T-helper 1 cell (primary cell): ENCODE measurements at places on chromosomes 1 and 21.

GRCh38 chr1:219434285-219434922 is 178.5 kb downstream of the ZC3H11B start:
- no peak for DNase-seq

GRCh38 chr1:95221306-95221705 is 12.7 kb upstream of the RWDD3 start:
- DNase-seq, result no peak

DNA sequence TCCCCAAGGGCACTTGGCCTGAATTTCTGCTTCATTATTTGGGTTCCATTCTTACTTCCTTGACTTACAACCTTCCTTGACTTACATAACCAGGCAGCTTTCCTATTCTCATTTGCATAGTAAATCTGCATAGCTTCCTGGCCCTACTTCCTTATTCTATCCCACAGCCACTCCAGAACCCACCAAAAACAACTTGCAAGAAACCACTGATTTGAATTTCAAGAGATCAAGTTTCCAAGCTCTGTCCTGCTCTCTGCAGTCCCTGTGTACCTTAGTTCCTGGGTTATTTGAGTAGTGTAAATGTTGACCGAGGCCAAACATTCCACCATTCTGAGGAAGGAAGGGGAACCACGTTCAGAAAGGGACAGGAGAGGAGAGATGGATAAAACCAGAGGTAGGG is 603.3 kb downstream of the PTPRC start:
- no peak for DNase-seq

GRCh38 chr1:178485541-178485981 is 11.2 kb downstream of the CLEC20A start:
- no peak for DNase-seq

DNA sequence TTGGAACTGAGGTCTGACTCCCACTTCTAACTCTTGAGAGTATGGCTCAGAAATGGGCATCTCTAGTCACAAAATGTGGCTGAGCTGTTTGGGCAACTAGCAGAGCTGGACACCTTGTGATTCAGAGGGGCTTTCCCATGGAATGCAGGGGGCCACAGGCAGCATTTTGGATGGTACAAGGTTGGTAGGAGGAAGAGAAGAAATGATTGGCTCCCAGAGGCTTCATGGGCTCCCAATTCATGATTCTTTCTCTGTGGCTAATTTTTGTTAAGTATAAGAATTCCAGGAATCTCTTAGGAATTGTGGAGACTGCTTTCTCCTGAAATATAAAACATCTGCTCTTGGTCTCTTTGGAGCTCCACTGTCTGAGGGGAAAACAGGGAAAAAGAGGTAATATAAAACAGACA is 49.7 kb downstream of the PBX1 start:
- no peak for DNase-seq

DNA sequence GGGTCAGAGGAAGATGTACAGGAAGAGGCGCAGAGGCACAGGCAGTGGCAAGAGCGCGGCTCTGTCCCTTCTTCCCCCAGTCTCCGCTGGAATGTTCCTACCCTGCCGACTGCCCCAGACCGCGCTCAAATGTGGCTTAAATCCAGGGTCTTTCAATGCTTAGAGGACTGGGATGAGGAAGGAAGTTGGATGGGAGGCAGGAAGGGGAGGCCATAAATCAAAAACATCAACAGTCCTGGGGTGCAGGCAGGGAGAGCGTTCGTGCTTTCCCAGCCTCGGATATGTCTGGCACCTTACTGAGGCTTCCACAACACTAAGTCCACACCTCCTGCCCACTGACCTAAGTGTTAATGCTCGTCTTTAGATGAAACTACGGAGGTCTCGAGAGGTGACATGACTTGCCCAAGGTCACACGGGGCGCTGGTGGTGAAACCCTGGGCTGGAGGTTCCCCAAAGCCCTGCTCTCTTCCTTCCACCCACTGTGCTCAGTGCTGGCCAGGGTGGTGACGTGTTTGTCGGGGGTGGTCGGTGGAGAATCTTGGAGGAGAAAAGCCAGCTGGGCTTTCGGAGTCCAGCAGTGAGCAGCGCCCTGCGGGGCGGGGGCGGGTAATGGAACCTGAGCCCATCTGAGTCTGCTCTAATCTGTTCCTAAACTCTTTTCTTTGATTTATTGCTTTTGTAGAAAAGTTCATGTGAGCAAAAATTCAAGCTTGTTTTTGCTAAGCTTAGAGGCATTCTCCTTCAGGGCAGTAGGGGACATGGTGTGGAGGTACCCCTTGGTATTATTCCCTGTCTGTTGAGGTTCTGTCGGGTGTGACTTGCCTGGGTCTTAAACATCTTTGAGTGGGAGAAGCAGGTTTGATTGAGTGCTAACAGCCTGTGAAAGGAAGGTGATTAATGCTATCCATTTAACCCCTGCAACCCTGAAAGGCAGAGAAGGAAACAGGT is 708 bp downstream of the CDA start:
- no peak for DNase-seq

DNA sequence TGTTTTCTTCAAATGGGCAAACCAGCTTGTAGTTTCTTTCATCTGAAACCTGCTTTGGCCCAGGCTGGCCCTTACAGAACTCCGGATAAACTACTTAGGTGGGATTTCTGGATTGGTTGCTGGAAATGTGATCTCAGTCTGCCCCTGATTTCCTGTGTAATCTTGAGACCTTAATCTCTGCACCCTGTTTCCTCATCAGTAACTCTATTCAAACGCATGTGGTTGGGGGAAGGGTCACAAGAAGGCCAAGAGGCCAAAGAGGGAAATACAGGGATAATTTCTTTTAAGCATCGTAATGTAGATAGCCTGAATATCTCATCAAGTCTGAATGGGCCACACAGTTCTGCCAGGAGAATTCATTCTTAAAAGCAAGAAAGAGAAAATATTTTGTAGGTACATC is 483.6 kb downstream of the LTN1 start:
- DNase-seq, result no peak

GRCh38 chr1:18343581-18343980 is 137.1 kb upstream of the KLHDC7A start:
- no peak for DNase-seq

- DNase-seq, result no peak
These were observed 92.1 kb upstream of the ARTN start for GRCh38 chr1:43841321-43842174.

DNA sequence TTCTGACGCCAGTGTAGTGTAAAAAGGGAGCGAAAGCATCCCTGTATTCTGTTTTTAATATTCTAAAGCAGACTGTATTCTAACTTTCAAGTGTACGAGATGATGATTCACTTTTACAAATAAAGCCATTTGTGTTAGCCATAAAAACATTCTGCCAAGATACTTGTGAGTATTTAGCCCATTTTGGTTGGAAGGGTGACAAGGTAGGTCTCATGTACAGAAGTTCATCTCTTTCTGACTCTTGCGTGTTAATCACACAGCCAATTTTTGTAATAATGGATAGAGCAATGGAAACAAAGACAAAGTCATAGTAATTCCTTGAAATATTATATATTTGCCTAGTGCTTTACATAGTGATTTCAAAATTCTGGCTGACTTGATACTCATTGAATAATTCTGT is 125.3 kb upstream of the GREM2 start:
- DNase-seq, result no peak

GRCh38 chr1:228210712-228211530 is 3.1 kb downstream of the OBSCN start:
- no peak for DNase-seq

DNA sequence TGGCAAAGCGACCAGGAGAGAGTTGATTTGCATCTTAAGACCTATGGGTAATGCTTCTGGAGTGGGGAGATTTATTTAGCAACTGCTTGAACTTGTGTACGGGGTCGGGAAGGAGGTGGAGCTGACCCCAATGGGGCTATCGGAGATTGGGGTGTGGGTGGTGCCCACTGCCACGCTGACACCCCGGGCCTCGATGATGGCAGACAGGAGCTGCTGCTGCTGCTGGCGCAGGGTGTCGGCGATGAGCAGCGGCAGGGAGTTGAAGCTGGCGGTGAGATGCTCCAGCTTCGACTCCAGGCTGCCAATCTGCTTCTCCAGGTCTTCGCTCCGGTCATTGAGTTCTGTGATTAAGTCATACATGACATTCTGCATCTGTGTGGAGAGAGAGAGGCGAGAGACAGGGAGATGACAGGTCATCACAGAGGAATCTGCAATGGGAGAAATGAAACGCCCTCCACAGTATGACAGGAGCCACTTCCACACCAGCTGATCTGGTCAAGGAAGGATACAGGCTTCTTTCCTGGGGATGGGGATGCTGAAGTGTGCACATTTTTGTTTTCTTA is 100.0 kb upstream of the ADAR start:
- no peak for DNase-seq

DNA sequence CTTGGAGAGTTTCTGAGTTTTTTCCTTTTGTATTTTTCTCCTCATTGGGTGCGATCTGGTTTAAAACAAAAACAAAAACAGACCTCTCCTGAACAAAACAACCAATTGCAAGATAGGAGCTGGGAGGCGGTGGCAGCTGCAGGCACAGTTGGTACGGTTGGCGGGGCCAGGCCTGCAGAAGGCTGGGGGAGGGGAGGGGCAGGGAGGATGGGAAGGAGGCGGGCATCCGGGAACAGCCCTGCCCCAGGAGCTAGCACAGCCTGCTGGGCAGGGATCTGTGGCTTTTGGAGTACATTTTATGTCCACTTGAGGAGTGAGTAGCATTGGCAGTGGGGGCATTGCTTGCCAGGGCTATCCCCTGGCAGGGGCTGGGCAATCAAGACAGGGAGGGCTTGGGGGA is 5.2 kb downstream of the CAPN9 start:
- DNase-seq, result no peak

- DNase-seq, result no peak
These were observed 48.6 kb downstream of the MDM4 start for GRCh38 chr1:204564835-204565234.

GRCh38 chr1:43522431-43522775 is 8.3 kb upstream of the PTPRF start:
- DNase-seq, result no peak

GRCh38 chr1:32592943-32593342 is 53.7 kb downstream of the ZBTB8A start:
- no peak for DNase-seq

DNA sequence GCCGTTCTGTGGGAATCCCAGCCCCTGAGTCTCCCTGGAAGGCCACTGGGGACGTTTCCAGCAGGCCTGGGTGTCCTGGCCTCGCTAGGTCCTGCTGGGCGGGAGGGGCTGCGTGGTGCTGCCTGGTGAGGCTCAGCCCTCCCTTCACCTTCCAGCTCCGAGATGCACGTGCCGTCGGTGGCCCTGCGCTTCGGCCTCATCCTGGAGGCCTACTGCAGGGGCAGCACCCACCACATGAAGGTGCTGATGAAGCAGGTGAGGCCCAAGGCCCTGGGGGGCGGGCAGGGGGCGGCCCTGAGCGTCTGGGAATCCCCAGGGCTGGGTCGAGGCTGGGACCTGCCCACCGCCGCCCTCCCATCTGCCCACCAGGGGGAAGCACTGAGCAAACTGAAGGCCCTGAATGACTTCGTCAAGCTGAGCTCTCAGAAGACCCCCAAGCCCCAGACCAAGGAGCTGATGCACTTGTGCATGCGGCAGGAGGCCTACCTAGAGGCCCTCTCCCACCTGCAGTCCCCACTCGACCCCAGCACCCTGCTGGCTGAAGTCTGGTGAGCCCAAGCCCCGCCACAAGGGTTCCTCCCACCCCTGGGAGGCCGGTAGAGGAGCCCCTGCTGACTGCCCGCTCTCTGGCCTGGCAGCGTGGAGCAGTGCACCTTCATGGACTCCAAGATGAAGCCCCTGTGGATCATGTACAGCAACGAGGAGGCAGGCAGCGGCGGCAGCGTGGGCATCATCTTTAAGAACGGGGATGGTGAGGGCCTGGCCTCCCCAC is 70.3 kb downstream of the PIK3CD start:
- no peak for DNase-seq

DNA sequence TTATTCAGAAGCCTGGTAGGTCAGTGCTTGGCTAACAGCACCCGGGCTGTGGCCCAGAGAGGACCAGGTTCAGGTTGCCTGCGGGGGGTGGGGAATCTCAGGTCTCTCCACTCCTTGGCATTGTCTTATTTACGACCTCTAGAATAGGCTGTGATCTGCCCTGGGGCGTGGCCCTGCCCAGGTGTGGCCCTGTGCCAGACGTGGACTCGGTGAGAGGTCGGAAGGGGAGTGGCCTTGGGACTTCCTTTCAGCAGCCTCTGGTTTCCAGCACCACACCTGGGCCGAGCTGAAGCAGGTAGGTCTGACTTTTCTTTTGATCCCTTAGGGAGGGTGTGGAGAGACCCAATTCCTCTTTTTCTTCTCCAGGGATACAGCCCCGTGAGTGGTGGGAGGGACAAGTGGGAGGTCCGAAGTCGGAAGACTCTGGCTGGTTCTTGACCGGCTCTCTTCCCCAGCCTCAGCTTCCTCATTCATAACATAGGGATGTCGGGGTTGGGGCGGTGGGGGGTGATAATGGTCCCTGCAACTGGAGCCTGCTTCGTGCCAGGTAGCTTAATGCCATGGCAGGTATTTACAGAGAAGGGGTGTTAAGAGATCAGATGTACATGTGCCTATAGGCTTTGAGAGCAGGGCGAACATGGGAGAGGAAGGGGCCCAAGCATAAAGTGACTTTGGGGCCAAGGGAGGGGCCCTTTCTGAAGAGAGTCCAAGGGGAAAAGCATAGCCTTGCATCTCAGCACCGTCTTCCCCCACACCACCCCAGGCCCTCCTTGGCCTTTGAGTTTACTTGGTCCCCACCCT is 16.5 kb downstream of the ACOT11 start:
- DNase-seq, result no peak

DNA sequence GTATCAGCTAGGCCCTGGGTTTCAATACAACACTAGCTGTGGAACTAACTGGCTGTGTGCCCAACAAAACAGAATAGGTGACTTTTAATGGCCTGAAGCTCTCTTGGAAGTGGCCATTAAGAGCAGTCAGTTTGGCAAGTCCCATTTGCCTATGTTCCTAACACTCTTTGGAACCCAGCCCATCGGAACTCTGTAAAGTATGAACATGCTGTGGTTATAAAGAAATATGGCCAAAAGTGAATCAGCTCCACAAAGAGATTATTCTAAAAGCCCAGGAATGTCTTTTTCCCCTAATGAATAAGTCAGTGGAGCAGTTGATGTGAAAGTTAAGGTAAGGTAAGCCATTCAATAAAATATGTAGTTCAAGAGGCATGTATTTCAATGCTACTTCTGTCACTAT is 223.7 kb upstream of the ADAMTS5 start:
- DNase-seq, result no peak

DNA sequence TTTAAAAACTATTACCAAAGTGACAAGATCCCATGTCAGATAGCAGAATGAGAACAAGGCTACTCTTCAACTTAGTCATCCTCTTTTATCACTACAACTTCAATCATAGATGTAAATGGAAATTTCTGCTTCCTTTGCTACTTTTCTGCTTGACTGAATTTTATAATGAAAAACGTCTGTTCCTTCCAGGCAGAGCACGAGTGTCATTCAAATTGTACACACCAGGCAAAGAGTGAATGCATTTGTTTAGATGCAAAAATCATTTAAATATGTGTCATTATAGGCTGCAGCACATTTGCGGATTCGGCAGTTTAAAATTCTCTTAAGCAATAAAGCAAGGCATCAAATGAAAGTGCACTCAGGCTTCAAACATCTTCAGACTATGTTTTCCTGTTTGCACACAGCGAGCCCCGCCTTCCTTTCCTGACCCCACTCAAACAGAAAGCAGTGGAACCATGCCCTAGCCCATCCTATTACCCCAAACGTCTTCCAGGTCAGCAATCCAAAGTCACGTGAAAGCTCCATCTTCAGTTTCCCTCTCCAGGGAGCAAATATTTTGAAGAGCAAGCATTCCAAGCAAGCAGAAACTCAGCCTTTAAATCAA is 99.6 kb downstream of the APP start:
- DNase-seq, result peak; percentile 67
